ENCODE measurements at places on chromosomes 12 and 14. TPM values are rescaled to one million over a fixed set of nuclear protein-coding genes. Genes with fewer than 3 reads are reported as not detected.

Gene TGFB3
- 162 TPM for polyA plus RNA-seq

Gene CCDC175
- polyA plus RNA-seq, result not detected

Gene SPX
- 8.1 TPM for polyA plus RNA-seq

Gene SLC25A47
- not detected for polyA plus RNA-seq

Gene TEX22
- polyA plus RNA-seq, result 2.7 TPM

Gene NKX2-8
- polyA plus RNA-seq, result not detected

Gene CLEC4A
- 2.0 TPM for polyA plus RNA-seq

GRCh38 chr14:81797315-81797714 lies 263.7 kb upstream of the SEL1L start:
- no peak for DNase-seq

DNA sequence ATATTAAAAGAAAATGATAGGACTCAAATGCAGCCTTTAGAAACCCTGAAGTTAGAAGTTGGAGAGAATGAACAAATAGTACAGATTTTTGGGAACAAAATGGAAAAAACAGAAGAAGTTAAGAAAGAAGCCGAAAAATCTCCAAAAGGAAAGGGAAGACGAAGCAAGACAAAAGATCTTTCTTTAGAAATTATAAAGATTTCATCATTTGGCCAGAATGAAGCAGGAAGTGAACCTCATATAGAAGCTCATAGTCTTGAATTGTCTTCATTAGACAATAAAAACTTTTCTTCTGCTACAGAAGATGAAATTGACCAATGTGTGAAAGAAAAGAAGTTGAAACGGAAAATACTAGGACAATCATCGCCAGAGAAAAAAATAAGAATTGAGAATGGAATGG lies 31.4 kb upstream of the TOMM20L start:
- no peak for DNase-seq

DNA sequence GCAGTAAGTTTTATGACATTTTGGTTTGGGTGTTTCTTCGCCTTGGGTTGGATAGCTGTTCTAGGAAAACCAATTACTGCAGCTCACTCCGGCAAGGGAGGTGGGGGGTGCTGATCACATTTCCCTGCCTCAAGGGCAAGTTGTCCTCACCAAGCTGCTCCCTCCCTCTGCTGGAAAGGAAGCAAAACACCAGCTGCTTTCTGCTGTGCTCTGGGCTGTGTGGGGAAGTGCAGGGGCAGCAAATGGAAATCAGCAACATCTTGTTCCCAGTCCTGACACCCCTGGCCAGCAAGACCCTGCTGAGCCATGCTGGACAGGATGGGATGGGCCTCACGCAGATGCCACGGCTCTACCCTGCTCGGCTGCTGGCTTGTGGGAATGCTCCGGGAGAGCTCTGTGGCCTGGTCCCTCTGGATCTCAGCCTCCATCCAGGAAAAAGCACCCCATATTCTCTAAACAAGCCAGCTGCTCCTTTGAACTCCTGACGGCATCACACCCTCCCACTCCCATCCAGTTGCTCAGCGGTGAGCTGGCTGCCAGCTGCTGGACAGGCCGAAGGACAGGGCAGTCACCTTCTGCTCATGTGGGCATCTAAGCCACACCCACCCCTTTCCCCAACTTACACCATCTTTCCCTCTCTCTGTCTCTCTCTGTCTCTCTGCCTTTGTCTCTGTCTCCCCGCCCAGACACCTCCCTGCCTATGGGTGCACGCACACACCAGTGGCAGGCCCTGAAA lies 52.4 kb upstream of the EIF5 start:
- peak; percentile 72 for DNase-seq

GRCh38 chr12:12877781-12878455 lies 13.4 kb upstream of the GPRC5A start:
- no peak for DNase-seq

GRCh38 chr12:106392759-106393158 lies 35.2 kb downstream of the POLR3B start:
- no peak for DNase-seq

DNA sequence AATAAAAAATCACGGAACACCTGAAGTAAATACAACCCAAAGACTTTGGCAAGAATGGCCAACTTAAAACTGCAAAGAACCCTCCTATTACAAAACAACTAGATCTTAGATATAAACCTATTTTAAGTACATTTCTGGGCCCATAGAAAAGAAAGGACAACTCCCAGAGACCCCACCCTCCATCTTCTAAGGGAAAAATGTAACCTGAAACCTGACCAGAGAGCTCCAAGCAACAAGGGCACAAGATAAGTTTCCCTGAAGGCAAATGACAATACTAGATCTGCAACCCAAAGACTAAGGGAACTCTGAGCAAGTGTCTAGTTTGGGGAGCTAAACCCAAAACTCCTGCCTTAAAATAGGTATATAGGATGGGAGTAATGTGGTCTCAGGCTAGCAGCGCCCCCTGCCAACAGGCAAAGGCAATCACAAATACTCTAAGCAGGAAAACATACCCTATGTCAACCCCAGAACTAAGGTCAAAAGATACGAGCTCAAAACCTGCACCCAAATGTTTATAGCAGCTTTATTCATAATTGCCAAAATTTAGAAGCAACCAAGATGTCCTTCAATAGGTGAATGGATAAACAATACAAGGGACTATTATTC lies 218.9 kb downstream of the ITPR2 start:
- DNase-seq, result no peak

- DNase-seq, result peak; percentile 67
These were observed 51.1 kb upstream of the CRACR2A start for GRCh38 chr12:3803865-3804472.

- DNase-seq, result no peak
These were observed 173.4 kb upstream of the PZP start for GRCh38 chr12:9381619-9382018.

- DNase-seq, result no peak
These were observed 6.2 kb upstream of the SLC7A7 start for GRCh38 chr14:22821193-22822015.

DNA sequence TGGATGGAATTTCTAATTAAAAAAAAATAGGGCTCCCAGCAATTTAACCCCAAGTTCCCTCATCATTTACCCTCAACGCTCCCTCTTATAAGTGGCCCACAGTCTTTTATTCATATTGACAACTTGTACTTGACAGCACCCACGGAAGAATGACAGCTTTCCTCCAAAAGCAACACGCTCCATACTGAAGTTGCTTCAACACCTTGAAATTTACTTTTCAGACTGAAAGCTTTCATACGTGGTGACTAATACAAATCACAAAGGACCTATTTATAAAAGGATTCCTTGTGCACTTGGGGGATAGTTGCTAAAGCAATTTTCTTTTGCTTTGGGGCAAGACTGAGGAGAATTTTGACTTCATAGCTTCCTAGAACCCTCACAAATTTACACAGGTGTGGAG lies 1629.4 kb upstream of the SEL1L start:
- DNase-seq, result no peak

DNA sequence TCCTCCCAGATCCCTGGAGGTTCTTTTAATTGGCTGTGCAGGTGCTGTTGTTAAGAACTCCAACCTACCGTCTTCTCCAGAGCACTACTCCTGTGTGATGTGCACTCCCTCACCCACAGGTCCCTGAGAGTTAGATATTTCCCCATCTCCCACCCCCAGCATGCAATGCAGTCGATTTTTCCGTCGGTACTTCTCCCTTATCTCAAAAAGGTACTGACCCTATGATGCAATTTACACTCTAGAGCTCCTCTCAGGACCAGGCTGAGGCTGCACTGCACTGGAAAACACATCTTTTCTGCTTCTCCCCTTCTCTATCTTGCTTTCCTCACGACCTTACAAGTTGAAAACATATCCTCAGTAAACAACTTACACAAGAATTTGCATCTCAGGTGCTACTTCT lies 312.4 kb upstream of the TBX3 start:
- no peak for DNase-seq

- DNase-seq, result no peak
These were observed 20.0 kb downstream of the MAP3K9 start for GRCh38 chr14:70789361-70789760.

- no peak for DNase-seq
These were observed 140.0 kb downstream of the TMEM121 start for GRCh38 chr14:105666420-105666819.

GRCh38 chr14:44961151-44961553 lies 595 bp downstream of the KLHL28 start:
- peak; percentile 79 for DNase-seq

GRCh38 chr12:26255893-26256645 lies 60.7 kb downstream of the SSPN start:
- DNase-seq, result no peak

- DNase-seq, result no peak
These were observed 18.0 kb upstream of the TMEM260 start for GRCh38 chr14:56561606-56562005.

- DNase-seq, result no peak
These were observed 6.8 kb downstream of the PFKM start for GRCh38 chr12:48125985-48126384.

GRCh38 chr14:88505621-88506020 lies 49.2 kb downstream of the PTPN21 start:
- no peak for DNase-seq
